ENCODE measurements at places on chromosomes 11 and 22. TPM values are rescaled to one million over a fixed set of nuclear protein-coding genes. Genes with fewer than 3 reads are reported as not detected.

The RFPL1 gene
- total RNA-seq: not detected

The HOATZ gene
- total RNA-seq: not detected

The H19 gene
- 810 TPM for total RNA-seq

The ART5 gene
- not detected for total RNA-seq

The MRPL48 gene
- 64.1 TPM for total RNA-seq

The VSIG10L2 gene
- not detected for total RNA-seq

The CHST1 gene
- total RNA-seq: 0.07 TPM

The OR52E8 gene
- not detected for total RNA-seq

The NCR3LG1 gene
- total RNA-seq: 2.2 TPM

The P4HA3 gene
- total RNA-seq: 0.71 TPM

The C11orf68 gene
- total RNA-seq: 10.9 TPM

The BCO2 gene
- not detected for total RNA-seq

The USP2 gene
- 1.9 TPM for total RNA-seq

Data from airway epithelial cell (primary cell).